Fibroblast of skin of back (primary cell): ENCODE measurements at places on chromosomes 7 and 10.

DNA sequence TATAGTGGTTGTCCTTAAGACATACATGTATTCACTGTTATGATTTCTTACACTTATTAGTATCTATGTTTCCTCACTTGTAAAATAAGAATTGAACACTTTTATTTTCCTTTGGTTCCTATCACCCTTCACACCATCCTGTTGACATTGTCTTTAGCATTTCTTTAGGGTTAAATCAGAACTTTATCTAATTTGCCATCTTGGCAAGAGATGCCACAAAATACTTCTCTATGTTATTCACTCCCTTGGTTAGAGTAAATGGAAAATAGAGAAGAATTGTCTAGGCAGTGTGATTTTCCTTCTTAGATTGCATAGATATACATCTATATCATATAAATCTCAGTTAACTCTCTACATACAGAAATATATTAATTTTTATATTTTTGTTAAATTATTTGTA, 204.7 kb downstream of the SEMA3D start:
- DNase-seq, result peak; percentile 18

DNA sequence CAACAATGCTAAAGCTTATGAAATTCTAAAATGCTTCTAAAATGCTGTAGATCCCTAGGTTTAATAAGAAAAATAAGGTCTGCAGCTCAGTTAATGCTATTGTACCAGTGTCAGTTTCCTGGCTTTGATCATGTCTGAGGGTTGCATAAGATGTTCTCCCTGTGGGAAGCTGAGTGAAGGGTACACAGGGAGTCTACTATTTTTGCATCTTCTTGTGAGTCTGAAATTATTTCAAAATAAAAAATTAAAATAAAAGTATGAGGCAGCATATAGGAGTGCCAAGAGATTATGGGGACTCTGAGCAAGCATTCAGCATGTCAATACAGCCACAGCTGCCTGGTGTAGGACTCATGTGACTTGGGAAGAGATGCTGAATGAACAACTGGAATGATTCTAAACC, 14.7 kb downstream of the CHST15 start:
- no peak for DNase-seq

DNA sequence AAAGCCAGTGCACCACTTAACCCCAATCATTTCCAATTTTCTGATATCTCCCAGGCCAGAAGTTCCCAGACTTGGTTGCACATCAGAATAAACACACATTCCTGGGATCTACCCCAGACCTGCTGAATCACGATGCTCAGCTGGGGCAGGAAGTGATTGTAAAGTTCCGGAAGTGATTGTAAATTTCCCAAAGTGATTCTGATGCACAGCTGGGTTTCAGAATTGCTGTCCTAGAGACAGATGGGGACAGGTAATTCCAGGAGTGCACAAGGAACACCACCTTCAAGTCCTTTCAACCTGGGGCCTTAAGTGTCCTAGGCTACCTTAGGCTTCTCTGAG, 104.2 kb upstream of the EEPD1 start:
- peak; percentile 33 for DNase-seq

GRCh38 chr10:95246582-95247051, 44.2 kb downstream of the PDLIM1 start:
- peak; percentile 73 for DNase-seq

DNA sequence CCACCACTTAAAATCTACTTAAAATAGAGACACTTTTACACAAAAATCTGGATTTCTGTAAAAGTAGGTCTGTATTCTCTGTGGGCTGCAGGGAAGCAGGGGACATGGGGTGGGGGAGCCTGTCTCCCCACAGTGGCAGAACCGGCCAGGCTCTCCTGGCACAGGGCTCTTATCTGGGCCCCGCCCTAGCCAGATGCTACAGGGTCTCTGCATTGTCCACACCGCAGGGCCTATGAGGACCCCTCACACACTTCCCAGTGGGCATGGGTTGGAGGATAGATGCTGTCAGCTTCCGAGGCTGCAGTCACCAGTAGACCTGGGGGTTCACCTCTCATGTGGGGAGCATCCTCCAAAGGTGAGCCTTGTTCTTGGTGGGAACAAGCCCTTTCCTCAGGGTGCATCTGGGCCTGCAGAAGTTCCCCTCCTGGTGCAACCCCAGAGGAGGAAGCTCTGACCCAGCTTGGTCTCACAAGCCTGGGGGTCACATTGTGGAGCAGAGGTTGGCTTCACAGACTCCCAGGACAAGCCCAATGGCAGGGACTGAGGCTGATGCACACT, 15.4 kb upstream of the MYL7 start:
- DNase-seq, result no peak

DNA sequence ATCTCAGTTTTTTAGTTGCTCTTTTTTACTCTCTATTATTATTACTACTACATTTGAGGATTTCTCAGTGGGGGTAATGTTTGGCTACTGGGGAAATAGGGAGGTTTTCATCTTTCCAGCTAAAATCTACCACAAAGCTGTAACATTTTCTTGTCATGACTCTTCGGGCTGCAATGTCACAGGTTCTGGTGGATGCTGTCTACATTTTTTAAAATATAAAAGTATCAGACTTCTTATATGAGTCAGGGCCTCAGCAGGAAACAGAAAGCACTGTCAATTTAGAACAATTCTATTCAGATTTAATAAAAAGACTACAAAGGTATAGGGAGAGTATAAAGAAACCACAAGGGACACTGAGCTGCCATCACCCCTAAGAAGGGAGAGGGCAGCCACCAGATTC, 61.6 kb downstream of the DNAJC12 start:
- peak; percentile 60 for DNase-seq

DNA sequence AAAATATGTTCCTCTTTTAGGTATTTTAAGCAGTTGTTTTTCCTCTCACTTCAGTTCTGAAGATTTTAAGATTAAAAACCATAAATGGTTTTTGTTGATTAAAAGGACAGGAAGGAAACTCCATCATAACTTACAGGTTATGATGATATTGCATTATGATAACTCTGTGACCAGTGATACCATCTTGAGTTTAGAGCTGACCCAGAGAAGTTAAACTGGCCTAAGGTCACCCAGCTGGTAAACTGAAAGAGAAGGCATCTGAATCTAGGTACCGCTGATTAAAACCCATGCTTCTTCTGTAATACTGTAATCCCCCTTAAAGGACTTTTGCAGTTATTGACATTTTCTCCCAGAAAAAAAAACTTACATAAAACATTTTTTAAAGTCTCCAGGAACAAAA, 29.6 kb downstream of the LOXL4 start:
- no peak for DNase-seq

DNA sequence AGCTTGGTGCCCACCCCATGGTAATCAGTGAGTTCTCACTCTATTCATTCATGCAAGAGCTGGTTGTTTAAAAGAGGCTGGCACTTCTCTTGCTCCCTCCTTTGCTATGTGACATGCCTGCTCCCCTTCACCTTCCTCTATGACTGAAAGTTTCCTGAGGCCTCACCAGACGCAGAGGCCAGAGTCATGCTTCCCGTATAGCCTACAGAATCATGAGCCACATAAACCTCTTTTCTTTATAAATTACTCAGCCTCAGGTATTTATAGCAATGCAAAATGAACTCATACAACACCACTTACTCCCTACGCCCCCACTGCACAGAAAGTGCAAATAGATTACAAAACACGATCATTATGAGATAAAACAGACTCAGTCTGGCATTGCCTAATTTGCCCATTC, 39.0 kb downstream of the SEC61G start:
- no peak for DNase-seq

GRCh38 chr10:120715171-120715570, 136.0 kb upstream of the WDR11 start:
- DNase-seq, result no peak

- DNase-seq, result no peak
These were observed 15.6 kb downstream of the SNX10 start for GRCh38 chr7:26307226-26307625.
